Stomach (tissue), 19 donors: ENCODE measurements at places on chromosomes 13 and 19.
A peak's percentile ranks its signal among the peaks of the same experiment; 100 is the strongest.

GRCh38 chr19:48867123-48867745 is 1.2 kb downstream of the PLEKHA4 start:
- DNase-seq = no peak

DNA sequence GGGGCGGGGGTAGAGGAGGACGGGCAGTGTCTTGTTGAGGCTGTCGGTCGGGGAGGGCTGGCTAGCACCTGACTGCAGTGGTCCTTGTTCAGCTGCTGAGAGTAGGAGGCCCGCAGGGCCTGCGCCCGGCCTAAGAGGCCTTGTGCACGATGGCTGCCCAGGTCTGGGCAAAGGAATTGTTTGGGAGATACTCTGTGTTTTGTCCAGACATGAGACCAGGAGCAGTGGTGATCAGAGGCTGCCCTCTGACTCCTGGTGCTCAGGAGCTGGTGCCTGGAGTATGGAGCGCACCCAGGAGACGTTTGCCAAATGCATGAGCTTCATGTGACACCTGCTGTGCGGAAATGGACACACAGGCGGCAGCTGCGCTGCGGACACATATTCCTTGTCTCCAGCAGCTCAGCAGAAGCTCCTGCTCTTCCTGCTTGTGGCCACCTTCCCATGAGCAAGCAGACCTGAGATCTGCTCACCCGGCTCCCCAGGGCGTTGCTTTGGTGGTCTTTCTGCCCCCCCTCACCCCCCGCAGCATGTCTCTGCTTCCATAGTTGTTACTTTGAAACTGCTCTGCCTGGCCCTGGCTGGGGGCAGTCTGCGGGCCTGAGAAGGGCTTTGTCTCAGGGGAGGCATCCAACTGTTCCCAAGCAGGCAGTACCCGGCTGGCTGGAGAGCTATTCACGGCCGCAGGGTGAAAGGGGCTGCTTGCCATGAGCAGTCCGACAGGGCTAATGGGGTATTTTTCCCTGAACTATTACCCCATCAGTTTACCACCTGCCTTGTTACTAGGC is 163.9 kb downstream of the TEX29 start:
- DNase-seq = no peak

DNA sequence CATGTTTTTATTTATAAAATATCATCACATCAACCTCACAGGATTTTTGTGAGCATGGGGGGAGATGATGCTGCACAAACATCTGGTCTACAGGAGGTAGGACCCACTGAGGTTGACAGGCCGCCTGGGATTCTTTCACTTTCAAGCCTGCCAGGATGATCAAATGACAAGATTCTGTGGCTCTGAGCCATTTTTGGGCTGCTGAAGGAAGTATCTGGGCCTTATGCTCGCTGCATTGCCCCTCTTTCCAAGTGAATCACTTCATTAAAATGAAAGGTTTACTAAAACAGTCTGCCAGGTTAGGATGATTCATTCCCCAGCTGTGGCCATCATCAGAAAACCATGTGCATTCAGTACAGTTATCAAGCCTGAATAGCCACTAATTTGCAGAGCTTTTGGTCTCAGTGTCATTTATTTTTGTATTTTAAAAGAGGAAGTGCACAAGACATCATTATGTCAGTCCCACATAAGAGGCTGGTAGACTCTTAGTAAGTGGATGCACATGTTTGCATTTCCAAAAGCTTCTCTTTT is 34.4 kb downstream of the STARD13 start:
- peak; percentile 60 for DNase-seq

- no peak for DNase-seq
Observed at GRCh38 chr13:98456413-98456845, 120.5 kb downstream of the STK24 start.

DNA sequence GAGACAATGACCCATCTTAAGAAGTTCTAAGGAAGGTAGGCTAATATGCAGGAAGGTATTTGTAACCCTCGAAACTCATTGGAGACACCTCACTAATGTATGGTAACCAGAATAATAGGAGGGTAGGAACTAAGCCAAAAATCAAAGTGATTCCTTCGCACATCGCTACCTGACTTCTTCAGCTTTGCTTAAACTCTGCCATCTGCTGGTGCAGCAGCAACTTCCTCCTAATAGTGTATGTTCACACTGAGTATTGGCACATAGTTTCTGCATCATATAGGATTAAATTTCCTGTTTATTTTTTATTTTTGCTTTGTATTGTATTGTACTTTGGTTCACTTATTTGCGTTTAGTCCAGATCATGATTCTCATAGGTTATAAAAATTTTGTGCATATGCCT is 676.2 kb downstream of the GPC5 start:
- DNase-seq = peak; percentile 57

DNA sequence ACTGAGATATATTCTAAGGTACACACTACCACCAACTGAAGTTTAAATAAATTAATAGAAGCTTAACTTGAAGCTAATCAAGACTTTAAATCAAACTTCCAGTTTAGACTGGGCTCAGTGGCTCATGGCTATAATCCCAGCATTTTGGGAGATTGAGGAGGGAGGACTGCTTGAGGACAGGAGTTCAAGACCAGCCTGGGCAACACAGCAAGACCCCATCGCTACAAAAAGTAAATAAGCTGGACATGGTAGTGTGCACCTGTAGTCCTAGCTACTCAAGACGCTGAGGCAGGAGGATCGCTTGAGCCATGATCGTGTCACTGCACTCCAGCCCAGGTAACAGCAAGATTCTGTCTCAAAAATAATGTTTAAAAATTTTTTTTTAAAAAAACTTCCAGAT is 8.6 kb downstream of the KPNA3 start:
- no peak for DNase-seq

GRCh38 chr19:7074705-7075282 is 5.3 kb downstream of the ZNF557 start:
- no peak for DNase-seq

GRCh38 chr13:48116808-48117207 is 21.9 kb upstream of the MED4 start:
- no peak for DNase-seq

- no peak for DNase-seq
Observed at GRCh38 chr13:23848019-23848418, 41.2 kb downstream of the MIPEP start.

GRCh38 chr13:84455143-84455905 is 573.0 kb upstream of the SLITRK1 start:
- DNase-seq = no peak

GRCh38 chr13:87166348-87166747 is 504.8 kb upstream of the SLITRK5 start:
- no peak for DNase-seq

GRCh38 chr13:20415306-20415679 is 110.4 kb downstream of the CRYL1 start:
- DNase-seq = no peak

DNA sequence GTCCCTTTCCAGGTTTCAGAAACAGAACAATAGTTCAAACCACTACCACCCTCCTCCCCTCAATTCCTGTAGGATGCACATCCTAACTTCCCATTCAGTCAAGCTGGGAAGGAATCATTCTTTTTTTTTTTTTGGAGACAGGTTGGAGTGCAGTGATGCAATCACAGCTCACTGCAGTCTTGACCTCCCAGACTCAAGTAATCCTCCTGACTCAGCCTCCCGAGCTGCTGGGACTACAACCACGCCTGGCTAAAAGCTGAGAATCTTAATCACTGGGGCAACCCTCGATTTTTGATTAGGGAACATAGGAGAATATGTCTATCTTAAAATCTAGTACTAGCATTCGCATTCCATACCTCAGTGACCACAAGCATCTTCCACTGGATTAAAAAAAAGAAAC is 146.2 kb downstream of the ABCC4 start:
- DNase-seq = no peak

DNA sequence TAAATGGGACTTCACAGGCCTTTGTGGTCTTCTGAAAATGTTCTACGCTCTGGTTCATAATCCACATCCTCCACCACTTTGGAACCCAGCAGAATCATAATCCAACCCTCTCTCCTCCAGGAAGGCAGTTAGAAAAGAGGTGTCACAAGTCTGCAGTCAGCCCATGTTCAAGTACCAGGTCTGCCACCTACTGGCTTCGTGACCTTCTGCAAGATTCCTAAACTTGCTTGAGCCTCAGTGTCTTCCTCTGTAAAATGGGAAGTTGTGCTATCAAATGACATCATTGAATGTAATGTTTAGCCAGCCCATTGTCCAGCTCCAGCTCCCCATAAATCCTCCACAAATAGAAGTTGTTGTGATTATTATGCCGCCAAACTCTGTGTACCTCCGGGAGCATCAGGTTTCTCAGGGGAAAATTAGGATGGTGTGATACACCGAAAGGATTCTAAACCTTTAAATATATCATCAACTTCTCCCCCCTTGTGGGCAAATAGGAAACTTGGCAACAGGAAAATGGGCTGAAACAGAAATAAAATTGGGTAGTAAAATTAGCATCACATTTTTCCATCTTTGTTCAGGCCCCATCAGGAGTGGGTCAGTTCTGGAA is 109.7 kb downstream of the NUFIP1 start:
- DNase-seq = peak; percentile 65

DNA sequence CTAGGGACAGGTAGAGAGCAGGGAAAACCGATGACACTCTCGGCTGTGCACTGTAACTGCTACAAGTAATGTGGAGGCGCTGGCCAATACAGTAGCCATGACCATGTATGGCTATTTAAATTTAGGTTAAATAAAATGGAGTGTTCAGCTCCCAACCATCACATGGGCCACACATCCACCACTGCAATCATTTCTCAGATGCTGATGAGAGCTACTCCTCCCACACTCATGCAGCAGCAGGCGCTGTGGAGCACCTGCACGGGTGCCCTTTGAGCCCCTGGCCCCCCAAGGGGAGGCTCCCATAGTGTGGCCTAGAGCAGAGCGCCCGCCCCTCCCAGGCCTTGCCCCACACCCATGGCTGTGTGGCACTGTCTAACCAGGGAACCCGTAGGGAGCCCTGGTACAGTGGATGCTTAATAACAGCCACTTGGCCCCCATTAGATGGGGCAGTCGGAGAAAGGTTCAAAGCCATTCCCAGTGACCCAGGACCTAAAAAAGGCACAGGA is 6.0 kb downstream of the ACP4 start:
- no peak for DNase-seq

- peak; percentile 78 for DNase-seq
Observed at GRCh38 chr19:461721-462551, 1.1 kb upstream of the SHC2 start.

DNA sequence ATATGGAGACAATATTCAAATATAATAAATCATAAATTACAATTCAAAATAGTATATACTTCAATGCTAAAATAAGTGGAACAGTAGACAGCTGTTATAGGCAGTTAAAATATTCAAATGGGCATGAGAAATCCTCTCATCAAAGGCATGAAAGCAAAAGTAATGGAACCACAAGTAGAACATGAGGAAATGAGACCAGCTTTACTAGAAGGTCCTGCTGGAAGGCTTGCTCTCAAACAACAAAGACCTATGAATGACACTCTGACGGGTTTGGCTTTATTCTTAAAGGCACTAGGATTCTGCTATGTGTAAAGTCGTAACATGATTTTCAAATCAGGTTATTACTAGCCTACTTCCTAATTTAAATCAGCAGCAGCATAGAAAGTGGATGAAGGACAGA is 148.1 kb downstream of the VWA8 start:
- no peak for DNase-seq

DNA sequence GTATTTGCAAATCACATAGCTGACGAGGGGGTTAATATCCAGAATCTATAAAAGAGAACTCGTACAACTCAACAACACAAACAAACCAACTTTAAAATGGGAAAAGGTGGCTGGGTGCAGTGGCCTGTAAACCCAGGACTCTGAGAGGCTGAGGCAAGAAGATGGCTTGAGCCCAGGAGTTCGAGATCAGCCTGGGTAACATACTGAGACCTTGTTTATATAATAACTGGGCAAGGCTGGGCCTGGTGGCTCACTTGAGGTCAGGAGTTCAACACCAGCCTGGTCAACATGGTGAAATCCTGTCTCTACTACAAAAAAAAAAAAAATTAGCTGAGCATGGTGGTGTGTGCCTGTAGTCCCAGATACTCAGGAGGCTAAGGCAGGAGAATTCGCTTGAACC is 21.8 kb upstream of the TM6SF2 start:
- DNase-seq = no peak

GRCh38 chr19:38743394-38744297 is 628 bp downstream of the CAPN12 start:
- DNase-seq = no peak

- DNase-seq = no peak
Observed at GRCh38 chr13:79096099-79096498, 310.0 kb downstream of the RBM26 start.

GRCh38 chr13:36753176-36753575 is 65.8 kb upstream of the RFXAP start:
- DNase-seq = no peak

- DNase-seq = peak; percentile 50
Observed at GRCh38 chr13:100517135-100517534, 71.5 kb downstream of the GGACT start.

GRCh38 chr19:49328741-49329140 is 3.8 kb upstream of the SLC6A16 start:
- DNase-seq = no peak

- no peak for DNase-seq
Observed at GRCh38 chr19:7504684-7505083, 11.2 kb upstream of the ZNF358 start.

- DNase-seq = no peak
Observed at GRCh38 chr19:49787746-49788145, 20.9 kb downstream of the AP2A1 start.

GRCh38 chr19:1248139-1248785 is at the start of gene MIDN:
TSS of gene MIDN (plus strand) at chr19:1248583. CDS start at chr19:1250297, 1,714 bp downstream.
- peak; percentile 94 for DNase-seq

DNA sequence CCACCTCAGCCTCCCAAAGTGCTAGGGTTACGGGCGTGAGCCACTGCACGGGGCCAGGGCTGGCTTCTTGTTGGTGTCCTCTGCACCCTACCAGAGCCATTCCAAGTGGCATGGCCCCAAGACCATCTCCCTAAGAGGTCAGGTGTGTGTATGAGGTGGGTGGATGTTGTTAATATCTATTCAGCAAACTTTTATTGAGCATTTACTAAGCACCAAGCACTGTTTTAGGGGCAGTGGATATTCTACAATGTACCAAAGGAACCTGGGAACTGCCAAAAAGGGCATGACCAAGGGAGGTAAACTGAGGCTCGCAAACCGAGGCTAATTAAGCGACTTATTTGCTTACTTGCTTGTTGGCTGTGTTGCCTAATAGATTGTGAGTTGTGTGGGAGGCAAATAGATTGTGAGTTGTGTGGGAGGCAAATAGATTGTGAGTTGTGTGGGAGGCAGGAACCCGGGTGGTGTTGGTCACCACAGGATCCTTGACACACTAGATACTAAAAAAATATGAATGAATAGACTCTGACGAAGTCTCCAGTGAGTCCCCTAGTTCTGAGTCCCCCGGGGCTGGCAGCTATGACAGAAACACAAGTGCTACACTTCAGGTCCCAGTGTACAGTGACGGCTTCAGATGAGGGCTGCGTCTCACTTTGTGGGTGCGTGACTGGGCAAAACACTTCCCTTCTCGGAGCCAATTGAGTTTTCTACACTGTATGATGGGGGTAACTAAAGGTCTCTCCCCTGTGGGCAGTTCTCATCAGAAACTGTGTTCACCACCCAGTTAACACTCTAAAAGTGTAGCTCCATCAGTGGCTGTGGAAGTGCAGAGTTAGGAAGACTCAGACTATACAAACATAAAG is 5.0 kb upstream of the BICRA start:
- DNase-seq = no peak

- no peak for DNase-seq
Observed at GRCh38 chr13:95503662-95504061, 48.9 kb upstream of the CLDN10 start.

- DNase-seq = peak; percentile 63
Observed at GRCh38 chr13:100666124-100666523, 8.5 kb downstream of the TMTC4 start.

- no peak for DNase-seq
Observed at GRCh38 chr13:75049735-75050335, 432.1 kb downstream of the TBC1D4 start.
